AML-193 (cell line): ENCODE measurements at places on chromosomes 5 and 9.

DNA sequence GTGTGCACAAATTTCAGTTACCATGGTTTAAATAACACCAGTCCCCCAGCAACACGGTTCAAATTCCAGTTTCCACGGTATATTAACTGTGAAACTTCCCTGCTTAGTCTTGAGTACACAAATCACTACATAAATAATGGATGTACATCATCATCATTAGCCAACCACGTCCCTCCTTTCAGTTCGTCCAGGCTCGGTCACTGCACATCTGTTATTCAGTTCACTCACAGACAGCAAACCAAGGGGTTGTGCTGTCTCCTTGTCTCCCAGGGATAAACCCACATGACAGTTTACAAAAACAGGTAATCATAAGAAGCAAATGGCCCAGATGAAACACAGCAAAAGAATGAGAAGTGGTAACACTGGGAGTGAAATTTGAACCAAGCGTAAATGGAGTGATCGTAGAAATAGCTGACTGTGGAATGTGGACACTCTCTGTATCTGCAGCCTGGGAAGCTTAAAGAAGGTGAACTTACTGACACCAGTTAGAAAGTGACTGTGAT is 61.0 kb upstream of the RAD23B start:
- DNase-seq: no peak

DNA sequence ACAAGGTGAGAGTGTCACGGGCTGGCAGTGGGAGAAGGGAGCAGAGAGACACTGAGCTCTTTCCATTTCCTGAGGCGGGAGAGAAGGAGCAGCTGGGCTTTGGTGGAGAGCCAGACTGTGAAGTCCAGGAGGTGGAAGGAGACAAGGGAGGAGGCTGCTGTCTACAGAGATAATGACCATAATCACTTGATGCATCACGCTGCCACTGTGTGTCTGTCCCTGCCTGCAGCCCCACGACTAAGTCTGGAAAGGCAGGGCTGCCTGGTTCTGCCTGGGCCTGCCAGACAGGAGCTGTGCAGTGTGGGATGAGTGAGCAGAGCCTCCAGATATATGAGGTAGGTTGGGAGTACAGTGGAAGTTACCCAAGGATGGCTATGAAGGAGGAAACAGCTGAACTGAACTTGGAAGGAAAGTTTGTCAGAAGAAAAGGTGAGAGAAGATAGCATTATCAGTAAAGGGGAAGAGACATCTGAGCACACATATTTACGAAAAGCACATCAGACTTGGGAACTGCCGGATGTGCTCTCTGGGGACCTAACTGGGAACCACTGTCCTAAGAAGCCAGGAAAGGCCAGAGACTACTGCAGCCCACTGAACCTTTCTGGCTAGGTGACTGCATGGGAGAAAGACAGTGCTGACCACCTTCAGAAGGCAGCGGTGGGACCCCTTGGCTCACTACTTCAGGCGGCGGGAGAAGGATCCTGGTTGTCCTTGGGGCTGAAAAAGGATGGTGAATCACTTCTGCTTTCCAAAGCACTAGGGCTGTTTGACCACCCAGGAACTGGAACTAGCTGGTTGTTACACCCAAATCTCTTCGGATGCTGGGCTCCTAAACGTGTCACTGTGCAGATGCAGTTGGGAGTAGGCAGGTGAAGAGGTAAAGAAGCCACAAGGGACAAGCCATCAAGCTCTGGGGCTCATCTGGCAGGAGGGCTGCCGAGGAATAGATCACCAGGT is 12.8 kb upstream of the DDX41 start:
- DNase-seq: no peak

GRCh38 chr9:126171641-126172040 is 155.0 kb upstream of the MVB12B start:
- DNase-seq: no peak

DNA sequence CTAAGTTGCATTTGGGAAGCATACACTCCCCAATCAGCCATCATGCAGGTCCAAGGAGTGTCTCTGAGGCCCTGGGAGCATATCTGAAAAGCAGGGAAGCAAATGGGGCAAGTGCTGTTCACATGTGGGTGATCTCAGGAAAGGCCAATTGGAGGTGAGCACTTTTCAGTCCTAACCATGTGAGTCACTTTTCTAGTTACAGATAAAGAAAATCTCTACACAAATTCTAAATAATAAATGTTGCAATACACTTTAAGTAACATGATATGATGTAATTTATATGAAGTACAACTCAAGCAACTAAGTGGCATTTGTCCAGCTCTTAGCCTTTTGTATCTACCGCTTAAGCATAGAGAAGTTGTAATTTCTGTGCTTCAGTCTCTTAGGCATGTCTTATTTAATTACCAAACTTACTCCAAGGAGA is 18.4 kb downstream of the ADAMTS16 start:
- no peak for DNase-seq

DNA sequence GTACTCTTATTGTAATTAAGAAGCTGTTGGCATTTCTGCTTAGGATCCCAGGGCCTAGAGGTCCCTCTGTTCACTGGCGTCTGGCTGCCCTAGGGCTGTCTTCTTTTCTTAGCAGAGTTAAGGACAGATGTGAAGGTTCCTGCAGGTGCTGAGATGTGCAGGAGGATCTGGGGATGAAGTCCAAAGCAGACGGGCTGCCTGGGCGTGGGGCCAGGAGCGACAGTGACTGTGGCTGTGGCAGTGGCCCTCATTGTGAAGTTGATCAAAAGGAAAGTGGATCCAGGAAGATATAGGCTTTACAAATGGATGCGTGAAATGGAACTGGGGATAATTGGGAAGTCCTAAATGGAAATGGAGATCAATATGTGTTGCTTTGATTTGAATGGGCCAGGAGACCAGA is 19.1 kb upstream of the SH3PXD2B start:
- no peak for DNase-seq

GRCh38 chr9:125496313-125496834 is 210.6 kb downstream of the MAPKAP1 start:
- no peak for DNase-seq

GRCh38 chr9:73880101-73880500 is 617.0 kb upstream of the RORB start:
- DNase-seq: no peak

GRCh38 chr5:124262470-124262869 is 484.0 kb downstream of the ZNF608 start:
- DNase-seq: no peak

- no peak for DNase-seq
Measured at GRCh38 chr5:165305596-165305995, 1800.2 kb downstream of the MAT2B start.

DNA sequence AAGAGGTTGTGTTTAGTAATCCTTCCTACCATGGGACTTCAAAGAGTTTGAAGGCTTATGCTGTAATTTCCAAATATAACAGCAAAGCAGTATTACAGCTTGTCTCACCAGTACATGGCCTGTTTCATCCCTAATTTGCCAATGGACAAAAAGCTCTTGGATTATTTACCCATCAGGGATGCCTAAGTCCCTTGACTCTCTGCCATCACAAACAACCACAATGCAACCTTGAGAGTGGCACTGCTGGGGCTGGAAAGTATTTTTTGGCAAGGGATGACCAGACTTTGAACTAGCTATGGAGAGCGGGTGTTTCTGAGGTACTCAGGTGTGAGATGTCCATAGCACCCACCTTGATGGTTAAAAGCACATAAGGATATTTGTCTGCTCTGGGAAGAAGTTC is 9.1 kb downstream of the MAMDC2 start:
- DNase-seq: no peak

DNA sequence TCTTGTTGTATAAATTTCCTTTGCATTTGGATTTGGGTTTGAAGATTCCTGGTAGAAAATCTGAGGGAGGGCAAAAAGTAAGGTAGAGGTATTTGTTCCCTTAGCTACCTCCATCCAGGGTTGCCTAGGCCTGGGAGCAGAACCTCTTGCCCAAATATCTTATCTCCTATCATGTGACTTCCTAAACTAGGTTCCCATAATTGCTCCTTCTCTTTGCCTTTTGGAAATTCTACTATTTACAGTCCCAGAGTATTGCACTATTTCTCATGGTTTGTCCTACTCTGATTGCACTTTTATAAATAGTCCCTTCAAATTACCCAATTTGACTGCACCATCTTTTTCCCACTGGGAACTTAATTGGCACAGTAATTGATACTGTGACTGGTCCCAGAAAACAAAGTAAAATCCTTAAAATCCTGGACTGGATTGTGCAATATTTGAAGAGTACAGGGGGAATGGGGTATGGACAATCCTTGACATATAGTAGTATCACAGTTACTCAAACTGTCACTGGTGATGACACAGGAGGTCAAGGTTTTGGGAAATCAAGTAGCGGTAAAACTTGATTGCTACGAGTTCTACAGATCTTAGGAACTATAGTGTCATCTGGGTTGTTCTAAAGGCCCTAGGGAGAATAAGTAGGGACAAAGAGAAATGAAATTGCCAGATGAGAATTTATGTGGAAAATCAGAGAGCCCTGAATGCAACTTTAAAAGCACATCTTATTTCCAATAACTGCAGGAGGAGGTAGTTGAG is 31.5 kb upstream of the TMED7 start:
- no peak for DNase-seq

- no peak for DNase-seq
Measured at GRCh38 chr5:80318212-80318611, 1.6 kb upstream of the SPZ1 start.

GRCh38 chr5:110270-110888 is 18.4 kb downstream of the PLEKHG4B start:
- DNase-seq: no peak

GRCh38 chr5:171306781-171307591 is 2.1 kb upstream of the TLX3 start:
- DNase-seq: no peak

DNA sequence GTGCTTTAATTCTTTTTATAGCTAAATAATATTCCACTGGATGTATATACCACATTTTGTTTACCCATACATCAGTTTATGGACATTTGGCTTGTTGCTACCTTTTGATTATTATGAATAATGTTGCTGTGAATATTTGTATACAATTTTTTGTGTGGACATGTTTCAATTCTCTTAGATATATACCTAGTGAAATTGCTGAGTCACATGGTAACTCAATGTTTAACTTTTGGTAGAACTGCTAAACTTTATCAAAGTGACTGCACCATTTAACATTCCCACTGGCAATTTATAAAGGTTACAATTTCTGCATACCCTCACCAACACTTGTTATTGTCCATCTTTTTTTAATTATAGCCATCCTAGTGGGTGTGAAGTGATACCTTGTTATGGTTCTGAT is 22.1 kb downstream of the IL31RA start:
- DNase-seq: no peak

- no peak for DNase-seq
Measured at GRCh38 chr5:80620211-80620610, 34.2 kb upstream of the MSH3 start.

GRCh38 chr5:165231821-165232508 is 1726.5 kb downstream of the MAT2B start:
- DNase-seq: no peak

DNA sequence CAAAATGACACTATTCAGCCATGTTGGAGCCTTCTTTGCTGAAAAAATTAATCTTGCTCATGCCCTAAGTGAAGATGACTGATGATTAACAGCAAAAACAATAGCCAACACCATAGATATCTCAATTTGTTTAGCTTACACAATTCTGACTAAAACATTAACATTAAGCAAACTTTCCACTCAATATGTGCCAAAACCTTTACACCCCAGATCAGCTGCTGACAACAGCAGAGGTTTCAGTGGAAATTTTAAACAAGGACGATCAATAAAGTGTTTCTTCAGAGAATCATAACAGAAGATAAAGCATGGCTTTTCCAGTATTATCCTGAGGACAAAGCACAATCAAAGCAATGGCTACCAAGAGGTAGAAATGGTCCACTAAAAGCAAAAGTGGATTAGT is 254.4 kb upstream of the GRAMD2B start:
- no peak for DNase-seq

GRCh38 chr5:8730194-8730593 is 815.7 kb downstream of the SEMA5A start:
- no peak for DNase-seq

DNA sequence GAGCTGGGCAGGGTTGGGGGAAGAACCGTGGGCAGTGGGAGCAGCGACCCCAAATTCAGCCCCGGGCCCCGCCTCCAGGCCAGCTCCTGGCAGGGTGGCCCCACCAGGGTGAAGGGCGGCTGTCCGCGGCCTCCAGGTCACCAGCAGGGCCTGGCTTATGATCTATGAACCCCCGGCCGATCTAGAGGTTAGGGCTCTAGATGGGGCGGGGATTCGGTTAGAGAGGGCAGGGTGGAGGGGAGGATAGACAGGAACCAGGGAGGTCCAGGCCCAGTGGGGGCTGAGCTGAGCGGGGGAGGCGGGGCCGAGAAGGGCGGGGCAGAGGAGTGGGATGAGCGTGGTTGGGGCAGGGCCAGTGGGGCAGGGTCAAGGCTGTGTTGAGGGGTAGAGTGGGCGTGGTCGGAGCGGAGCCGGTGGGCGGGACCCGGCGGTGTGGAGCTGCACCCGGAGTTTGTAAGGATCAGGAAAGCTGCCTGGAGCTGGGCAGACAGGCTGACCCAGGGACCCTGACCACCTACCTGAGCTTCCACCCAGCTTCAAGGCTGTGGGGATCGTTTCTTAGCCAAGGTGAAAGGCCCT is 29.3 kb upstream of the OBP2B start:
- DNase-seq: no peak

- DNase-seq: no peak
Measured at GRCh38 chr5:127506616-127507015, 10.8 kb upstream of the PRRC1 start.

DNA sequence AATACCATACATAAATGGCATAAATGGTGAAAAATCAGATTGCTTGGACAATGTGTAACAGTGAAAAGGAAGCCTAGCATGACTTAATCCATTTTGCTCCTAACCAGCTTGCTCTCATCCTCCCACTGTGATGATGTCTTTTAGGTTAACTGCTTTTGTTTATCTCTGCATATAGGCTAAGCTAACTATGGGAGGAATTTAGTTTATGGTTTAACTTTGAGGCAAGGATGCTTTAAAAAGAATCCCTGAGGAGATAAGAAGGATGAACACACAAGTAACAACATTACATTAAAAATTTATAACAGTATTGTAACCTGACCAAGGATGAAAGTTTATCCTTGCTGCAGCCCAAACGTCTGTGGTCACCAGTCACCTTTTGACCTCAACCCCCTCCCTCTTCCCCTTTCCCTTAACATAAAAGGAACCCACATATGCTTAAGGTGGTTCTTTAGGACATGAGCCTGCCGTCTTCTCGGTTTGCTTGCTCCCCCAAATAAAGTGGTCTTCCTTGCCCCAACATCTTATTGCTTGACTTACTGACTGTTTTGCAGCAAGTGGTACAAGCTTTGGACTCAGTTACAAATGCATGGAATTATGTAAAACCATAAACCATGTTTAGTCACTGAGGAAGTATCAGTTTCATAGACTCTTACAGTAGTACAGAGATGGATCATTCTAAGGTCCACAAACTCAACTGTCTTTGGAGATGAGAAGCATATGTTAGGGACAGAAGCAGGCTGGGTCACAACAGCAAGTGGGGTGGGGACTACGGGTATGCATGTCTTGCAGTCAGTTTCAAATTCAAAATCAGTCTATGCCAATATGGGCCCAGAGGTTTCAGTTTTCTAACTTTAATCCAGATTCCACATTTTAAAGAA is 31.3 kb downstream of the AGXT2 start:
- DNase-seq: no peak

GRCh38 chr5:143244990-143245389 is 158.5 kb downstream of the NR3C1 start:
- no peak for DNase-seq

GRCh38 chr9:137640862-137641261 is 22.1 kb downstream of the EHMT1 start:
- no peak for DNase-seq
